Activated T-helper 2 cell treated with anti-CD3 and anti-CD28 coated beads, Interferon-gamma antibody, Interleukin-2, Interleukin-4, amounts not matched to agents 10 μg/mL and 5 μg/mL and 100 μg/mL, durations not matched to agents 14 hours and 24 hours and 36 hours (primary cell): ENCODE measurements at places on chromosomes 3 and 15.

GRCh38 chr15:40424483-40425115 lies 16.2 kb upstream of the BAHD1 start:
- DNase-seq, result no peak

DNA sequence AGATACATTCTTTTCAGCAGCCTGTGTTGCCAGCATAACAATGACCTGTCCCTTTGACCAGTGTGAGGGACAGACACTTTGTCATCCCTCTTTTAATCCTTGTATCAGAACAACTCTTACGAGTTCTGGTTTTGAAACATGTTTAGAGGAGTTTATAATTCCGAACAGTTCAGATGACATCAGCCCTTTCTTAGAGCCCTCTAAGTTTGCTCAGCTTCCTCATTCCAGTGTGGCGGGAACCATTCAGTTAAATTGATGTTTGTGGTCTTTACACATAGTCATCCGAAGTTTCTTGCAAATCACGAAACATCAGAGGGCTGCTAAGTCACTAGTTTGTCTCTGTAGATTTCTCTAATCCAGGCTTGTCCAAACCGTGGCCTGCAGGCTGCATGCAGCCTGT lies 102.5 kb downstream of the AKAP13 start:
- no peak for DNase-seq

- DNase-seq, result no peak
Measured at GRCh38 chr15:39494462-39494861, 86.4 kb upstream of the THBS1 start.

GRCh38 chr15:64636556-64636955 lies 138.8 kb downstream of the RBPMS2 start:
- no peak for DNase-seq

- DNase-seq, result no peak
Measured at GRCh38 chr15:34039790-34040113, 748 bp upstream of the AVEN start.

GRCh38 chr15:36479200-36479896 lies 100.1 kb upstream of the CDIN1 start:
- no peak for DNase-seq

DNA sequence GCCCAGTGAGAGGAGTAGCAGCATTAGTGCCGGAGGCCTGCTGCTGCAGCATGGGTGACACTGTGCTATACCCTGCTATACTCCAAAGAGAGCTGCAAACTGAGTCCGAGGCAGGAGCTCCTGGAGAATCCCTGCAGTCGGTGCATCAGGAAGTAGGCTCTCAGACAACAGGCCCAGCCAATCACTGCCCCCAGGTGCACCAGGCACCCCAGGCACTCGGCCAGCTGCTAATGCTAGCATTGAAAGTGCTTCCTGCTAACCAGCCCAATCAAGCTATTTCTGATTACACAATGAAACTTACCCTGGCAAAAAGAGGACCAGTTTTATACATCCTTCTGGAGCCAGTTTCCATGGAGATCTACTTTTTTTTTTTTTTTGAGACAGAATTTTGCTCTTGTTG lies 45.6 kb upstream of the IREB2 start:
- DNase-seq, result no peak

- no peak for DNase-seq
Measured at GRCh38 chr3:181756645-181757297, 45.0 kb downstream of the SOX2 start.

DNA sequence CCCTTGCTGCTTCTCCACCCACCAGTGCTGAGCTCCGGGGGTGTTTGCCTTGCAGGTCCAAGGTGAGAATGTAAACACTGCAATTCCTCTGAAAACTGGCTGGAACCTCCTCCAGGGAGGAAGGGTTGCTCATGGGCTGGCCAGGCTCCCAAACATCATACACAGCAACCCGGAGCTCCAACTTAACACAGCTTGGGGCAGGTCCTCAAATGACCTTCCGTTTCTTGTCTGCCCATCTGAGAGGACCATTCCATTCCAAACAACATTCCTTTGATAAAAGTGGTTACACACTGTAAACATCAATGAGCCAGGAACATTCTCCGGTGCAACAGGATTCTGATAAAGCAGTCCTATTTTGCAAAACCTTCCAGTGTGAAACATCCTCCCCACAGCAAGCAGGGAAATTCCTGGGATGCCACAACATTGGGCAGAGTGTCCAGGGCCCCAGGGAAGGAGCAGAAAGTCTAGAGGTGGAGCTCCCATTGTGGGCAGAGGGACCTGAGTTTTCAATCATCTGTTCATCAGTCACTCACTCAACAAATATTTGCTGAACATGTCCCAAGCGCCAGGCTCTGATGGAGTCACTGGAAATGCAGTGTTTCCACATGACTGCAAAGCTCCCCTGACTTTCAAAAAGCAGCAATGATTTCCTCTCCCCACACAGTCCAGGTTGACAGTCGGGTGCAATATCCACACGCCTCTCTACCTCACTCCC lies 7.3 kb upstream of the HEG1 start:
- DNase-seq, result no peak

GRCh38 chr3:45507820-45508317 lies 86.7 kb upstream of the LIMD1 start:
- DNase-seq, result no peak

- DNase-seq, result no peak
Measured at GRCh38 chr3:45020534-45020933, 5.6 kb upstream of the CLEC3B start.

DNA sequence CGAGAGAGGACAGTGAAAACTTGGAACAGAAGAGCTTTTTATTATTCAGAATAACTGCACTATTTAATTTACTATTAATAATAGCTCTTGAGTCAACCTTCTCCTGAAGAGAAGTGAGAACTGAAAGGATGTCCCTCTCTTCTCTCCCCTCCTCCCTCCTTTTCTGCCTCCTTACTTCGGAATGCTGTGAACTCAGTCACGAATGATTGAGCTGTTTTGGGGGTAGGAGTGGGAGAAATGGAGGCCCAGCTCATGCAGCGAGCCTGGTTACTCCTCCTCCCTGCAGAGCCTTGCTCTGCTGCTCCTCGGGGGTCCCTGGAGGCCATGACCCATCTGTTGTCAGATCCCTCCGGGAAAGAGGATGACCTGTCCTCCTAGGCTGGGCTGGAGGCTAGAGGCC lies 20.3 kb upstream of the INSYN1 start:
- no peak for DNase-seq

GRCh38 chr3:13891492-13892073 lies 11.7 kb upstream of the WNT7A start:
- no peak for DNase-seq

- no peak for DNase-seq
Measured at GRCh38 chr15:90049030-90049429, 47.9 kb downstream of the ZNF710 start.
